ENCODE measurements at places on chromosomes 16 and 17.
A peak's percentile ranks its signal among the peaks of the same experiment; 100 is the strongest.

GRCh38 chr17:57956291-57957119 is 1.3 kb upstream of the CUEDC1 start:
- DNase-seq, result no peak

DNA sequence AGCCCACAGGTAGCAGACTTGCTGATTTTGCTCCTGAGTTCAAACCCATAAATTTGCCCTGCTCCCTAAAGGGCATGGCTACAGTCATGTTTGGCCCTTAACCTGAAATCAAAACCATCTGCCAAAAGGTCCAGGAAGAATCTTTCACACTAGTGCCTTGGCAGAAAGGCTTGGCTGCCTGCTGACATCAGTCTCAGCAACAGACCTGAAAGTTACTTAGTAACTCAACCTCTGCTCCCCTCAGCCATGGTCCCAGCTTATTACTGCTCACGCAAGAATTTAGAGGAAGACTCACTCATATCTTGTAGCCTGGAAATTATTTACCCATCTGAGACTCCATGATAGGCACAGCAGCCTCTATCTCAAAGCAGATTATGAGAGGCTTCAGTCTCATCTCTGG is 98.0 kb upstream of the KIF2B start:
- DNase-seq, result no peak

DNA sequence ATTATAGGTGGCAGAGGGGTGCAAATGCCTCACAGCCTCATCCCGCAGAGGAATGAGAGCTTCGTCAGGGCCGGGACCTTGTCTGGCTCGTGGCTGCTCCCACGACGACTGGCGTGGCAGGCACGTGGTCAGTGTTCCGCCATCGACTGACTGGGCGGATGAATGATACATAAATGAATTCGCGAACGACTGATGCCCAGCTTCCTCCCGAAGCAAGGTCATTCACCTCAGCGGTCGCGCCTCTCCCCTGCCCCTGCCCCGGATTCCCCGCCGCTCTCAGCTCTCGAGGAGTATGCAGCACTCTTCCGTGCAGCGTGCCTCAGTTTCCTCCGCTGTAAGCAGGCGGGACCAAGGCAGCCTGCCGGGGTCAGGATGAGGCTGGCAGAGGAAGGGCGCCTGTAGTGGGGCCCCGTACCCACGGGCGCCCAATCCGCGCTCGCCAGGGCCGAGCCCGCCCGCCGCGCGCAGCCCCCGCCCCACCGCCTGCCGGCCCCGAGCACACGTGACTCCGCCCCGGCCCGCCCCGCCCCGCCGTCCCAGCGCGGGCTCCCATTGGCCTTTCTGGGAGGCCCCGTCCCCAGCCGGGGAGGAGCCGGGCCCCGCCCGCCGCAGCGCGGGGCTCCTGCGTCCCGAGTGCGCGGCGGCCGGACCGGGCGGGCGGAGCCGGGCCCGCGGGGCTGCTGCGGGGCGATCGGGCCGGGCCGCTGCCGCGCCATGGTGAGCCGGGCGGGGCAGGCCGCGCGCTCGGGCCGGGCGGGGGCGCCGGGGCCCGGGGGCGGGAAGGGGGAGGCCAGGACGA is at the start of gene SNN:
Gene SNN (plus strand): TSS at position 632 of the 799 bp plus-strand sequence. CDS start 7,605 bp downstream, outside the sequence.
- peak; percentile 89 for DNase-seq

DNA sequence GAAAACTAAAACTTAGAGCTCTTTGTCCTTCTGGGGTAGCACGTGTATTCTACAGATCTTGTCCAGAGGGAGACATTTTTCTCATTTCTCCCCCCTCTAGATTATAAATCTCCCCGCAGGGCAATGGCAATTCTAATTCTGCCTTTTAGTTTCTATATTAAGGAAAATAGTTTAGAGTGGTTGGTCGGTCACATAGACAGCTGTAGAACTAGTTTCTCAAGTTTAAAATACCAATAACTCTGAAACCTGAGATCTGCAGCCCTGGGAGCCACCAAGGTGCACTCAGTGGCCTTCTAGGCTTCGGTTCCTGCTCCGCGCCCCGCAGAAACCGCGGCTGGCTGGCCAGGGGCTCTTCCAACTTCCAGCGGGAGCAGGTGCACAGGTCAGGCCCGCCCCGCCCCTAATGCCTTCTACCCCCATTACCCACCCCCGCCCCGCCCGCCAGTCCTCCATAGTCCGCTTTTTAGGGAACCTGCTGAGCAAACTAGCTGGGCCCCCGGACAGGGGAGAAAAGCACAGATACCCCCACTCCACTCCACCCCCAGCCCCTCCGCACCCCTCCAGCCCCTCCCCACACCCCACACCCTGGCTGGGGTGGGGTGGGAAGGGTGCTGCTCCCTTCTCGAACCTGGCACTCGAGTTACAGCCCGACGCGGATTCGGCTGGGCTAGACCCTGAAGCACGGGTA is 431 bp downstream of the SLFN11 start:
- DNase-seq, result peak; percentile 18

DNA sequence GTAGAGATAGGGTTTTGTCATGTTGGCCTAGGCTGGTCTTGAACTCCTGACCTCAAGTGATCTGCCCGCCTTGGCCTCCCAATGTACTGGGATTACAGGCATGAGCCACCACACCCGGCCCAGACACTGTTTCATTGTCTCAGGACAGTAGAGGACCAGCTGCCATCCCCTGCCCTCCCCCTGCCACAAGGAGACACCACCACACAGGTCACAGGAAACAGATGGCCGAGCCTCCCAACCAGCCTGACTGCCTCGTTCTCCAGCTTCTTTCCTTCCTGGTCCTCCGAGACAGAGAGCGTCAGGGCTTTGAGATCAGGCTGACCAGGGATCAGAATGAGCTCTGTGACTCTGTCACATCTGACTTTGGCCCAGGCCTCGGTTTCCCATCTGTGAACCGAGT is 20.8 kb upstream of the RNPS1 start:
- DNase-seq, result no peak

- peak; percentile 28 for DNase-seq
These were observed 19.3 kb downstream of the CNTROB start for GRCh38 chr17:7951143-7951792.

- DNase-seq, result no peak
These were observed 164.6 kb downstream of the CHD9 start for GRCh38 chr16:53219371-53219770.

GRCh38 chr16:11950388-11950787 is 8.5 kb upstream of the NPIPB2 start:
- no peak for DNase-seq

DNA sequence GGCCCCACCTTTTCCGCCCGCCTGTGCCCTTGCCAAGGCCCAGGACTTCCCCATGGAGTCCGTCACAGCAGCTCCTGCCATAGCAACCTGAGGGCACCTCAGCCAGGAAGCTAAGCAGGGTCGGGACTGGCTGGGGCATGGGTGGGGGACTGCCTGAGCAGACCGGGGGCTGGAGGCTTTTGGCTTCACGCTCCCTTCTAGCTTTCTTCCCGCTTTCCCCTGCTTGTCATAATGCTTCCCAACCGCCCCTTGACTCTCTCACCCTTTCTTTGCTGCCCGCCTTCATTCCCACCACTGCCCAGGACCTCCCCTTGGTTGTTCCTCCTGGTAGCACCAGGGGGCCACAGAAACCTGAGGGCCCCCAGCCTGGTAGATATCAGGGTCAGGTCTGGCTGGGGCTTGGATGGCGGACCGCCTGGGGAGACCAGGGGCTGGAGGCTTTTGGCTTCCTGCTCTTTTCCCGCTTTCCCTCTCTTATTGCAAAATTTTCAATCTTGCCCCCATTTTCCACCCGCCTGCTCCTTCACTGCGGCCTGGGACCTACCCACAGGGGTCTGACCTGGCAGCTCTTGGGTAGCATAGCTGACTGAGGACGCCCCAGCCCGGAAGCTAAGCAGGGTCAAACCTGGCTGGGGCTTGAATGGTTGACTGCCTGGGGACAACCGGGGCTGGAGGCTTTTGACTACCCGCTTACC is 2287.7 kb downstream of the TP53TG3F start:
- DNase-seq, result no peak

DNA sequence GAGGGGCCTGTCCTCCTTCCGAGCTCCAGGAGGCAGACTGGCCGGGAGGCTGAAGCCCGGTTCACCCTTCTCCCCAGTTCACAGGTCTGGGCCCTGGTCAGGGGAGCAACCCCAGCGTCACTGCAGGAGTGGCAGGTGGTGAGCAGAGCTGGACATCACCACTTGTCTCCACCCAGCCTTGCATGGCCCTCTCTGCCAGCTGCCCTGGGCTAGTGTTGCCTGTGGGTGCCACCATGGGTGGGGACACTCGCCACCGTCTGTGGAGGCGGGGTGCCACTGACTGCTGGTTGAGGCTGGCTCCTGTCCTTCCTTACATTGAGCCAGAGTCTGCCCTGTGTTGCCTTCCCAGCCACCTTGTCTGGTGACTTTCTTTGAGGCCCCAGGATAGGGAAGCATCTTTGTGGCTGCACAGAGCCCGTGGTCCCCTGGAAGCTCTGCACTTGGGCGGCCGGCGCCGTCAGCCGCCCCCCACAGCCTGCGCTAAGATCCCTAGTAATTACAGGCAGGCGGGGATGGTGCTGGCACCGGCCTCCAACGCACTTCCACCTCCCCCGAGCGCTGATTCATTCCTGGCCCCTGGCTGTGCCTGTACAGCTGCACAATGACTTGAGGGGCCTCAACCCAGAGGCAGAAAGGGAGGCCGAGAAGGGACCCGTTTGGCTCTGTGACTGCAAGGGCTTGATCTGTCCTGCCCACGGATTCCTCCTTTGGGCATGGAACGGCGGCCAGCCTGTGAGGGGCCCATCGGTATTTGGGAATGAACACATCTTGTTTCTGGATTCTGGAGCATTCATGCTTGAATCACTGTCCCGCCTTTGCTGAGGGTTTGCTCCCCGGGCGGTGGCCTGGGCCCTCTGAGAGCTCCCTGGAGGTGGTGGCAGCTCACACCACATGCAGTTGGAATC is 5.2 kb downstream of the BAIAP2 start:
- no peak for DNase-seq

DNA sequence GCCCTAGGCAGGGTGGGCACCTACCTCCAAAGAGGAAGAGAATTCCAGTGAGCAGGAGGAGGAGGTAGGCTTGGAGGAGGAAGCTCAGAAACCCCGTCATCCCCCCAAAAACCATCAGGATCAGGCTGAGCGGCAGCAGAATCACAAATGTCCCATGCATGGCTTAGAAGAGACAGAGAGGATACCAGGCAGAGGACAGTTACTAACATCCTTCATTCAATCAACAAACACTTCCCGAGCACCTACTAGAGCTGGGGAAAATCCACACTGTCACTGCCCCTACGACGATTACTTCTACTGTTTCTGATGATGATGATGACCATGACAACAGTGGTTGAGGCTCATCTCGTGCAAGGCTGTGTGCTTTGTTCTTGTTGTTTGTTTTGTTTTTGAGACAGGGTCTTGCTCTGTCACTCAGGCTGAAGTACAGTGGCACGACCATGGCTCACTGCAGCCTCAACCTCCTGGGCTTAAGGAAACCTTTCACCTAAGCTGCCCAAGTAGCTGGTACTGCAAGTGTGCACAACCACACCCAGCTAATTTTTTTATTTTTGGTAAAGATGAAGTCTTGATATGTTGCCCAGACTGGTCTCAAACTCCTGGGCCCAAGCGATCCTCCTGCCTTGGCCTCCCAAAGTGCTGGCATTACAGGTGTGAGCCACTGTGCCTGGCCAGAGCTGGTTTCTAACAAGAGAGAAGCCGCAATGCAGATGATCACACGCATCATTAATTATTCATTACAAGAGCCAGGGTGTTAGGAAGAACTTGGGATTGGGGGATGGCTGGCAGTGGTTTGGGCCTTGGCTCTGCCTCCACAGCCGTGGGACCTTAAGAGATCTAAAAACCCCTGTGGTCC is 18.0 kb downstream of the TMEM114 start:
- DNase-seq, result no peak

- DNase-seq, result no peak
These were observed 23.3 kb downstream of the SLC7A5 start for GRCh38 chr16:87845807-87846619.

DNA sequence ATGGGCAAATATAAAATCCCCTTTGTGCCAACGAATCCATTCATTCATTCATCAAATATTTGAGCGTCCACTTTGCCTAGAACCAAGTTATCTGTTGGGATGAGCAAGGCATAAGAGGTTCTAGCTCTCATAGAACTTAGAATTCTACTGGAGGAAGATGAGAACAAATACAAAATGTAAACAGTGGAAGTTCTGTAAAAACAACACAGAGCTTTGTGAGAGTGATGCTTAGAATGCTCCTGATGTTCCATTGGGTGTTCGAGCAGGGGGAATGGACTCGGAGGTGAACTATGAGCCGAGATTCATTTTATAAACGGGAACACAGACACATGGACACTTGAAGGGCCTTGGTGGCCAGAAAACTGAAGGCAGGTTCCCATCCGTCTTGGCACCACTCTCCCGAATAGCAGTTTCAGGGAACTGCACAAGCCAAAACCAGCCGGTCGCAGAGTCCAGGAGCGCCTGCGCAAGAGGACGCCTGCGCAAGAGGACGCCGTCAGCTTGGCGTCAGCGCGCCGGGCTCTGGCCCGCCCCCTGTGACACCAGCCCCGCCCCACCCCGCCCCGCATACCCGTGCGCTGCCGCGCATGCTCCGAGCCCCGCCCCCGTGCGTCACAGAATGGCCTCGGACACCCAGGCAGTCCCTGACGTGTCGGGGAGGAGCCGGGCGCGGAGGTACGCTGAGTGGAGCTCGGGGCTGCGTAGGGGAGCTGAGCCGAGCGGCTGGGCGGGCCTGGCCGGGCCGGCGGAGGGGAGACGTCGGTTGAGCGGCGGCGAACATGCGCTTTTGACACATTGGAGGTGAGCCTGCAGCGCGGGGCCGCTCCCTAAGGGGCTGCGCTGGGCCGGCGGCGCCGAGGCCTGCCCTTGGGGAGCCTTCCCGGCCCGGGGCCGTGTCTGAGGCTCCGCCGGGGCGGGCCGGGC is at the start of gene NDEL1:
Gene NDEL1 (plus strand): TSS at position 640 of the 924 bp plus-strand sequence. CDS start 8,388 bp downstream, outside the sequence.
- peak; percentile 99 for DNase-seq

- no peak for DNase-seq
These were observed 490.5 kb upstream of the CA10 start for GRCh38 chr17:52648995-52649394.

GRCh38 chr16:65842067-65842466 is 524.4 kb upstream of the CDH5 start:
- no peak for DNase-seq

GRCh38 chr16:12901204-12901596 is 198 bp upstream of the SHISA9 start:
- DNase-seq, result no peak

- DNase-seq, result no peak
These were observed 117.4 kb downstream of the HIC1 start for GRCh38 chr17:2172077-2172851.

DNA sequence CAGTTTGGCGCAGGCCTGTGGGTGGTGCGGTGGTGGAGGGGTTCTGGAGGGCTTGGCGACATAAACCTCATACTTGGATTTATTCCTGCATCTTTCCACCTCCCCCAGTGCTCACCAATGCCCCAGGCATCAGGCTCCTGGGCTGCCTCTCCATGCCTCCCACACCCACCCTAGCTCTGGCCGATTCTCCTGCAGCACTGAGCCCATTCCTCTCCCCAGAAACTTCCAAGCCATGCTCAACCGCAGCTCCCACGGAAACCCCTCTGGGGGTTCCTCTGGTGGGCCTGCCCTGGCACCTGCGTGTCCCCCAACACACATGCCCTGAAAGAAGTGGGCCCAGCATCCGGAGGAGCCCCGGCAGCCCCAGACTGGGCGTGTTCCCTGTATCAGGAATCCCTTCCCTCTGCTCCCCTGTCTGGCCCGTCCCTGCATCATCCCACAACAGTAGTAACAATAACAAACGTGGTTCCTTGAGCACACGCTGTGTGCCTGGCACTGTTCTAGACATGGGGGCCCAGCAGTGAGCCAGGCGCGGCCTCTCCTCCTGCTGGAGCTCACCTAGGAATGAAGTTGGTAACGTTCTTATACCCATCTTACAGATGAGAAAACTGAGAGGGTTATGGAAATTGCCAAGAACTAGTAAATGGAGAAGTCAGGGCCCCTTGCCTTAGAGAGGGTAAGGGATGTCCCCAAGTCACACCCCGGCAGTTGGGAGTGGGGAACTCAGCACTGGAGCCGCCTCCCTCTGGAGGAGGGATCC is 2.3 kb downstream of the PRSS21 start:
- DNase-seq, result no peak

- no peak for DNase-seq
These were observed 28.5 kb downstream of the CRLF3 start for GRCh38 chr17:30796016-30796415.
